Stimulated activated CD8-positive, alpha-beta memory T cell treated with anti-CD3 and anti-CD28 coated beads, Interleukin-12 subunit alpha, Interleukin-12 subunit beta, amount 100 ng/mL, for 4 hours (primary cell): ENCODE measurements at places on chromosomes 12 and 14.

GRCh38 chr12:125263385-125263784, 198.2 kb downstream of the AACS start:
- DNase-seq = no peak

DNA sequence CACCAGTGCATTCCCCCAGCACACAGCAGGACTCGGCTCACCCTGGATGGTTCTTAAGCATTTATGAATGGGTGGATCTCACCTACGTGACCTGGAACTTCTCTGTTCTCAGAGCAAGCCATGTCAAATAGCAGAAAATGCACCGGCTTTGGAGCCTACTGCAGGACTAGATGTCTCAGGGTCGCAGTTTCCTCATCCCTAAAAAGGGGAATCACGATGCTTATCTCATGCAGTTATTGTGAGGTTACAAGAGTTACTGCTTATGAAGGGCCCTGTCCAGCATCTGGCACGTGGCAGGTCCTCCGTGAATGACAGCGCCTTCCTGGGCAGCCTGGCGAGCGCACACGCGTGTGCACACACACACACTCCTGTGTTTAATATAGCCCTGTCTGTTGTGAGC, 128.5 kb downstream of the ETV6 start:
- no peak for DNase-seq

- DNase-seq = no peak
Measured at GRCh38 chr12:24840046-24840800, 108.7 kb downstream of the BCAT1 start.

GRCh38 chr14:77825895-77826519, 26.1 kb downstream of the ADCK1 start:
- DNase-seq = no peak

DNA sequence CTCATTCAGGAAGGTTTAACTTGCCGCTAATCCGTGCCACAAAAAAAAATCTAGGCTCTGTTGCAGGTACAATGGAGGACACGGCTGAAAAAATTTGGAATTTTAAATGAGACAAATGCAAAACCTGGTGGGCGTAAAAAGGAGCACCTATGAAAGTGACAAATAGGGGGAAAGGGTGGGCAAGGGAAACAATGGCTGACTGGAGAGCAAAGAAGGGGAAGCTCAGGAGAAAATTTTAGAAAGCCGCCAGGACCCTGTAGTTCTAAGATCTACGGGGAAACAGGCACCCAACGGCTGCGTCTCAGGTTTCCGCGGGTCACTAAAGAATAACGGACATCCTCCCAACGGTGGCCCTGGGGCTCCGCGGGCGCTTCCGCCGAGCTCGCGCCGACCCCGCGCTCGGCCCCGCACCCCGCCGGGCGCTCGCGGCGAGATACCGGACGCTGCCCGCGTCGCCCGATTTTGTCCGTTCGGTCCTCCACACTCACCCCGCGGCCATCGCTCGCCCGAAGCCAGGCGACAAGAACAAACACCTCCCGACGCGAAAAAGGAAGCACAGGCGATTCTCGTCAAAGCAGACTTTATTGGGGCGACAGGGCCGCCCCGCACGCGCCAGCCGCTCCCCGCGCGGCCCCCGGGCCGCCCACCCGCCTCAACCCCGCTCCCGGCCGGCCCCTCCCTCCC, 1.1 kb upstream of the YY1 start:
- no peak for DNase-seq

- peak; percentile 82 for DNase-seq
Measured at GRCh38 chr14:105180592-105181548, at the start of gene NUDT14. Gene NUDT14 (minus strand): TSS chr14:105181312. CDS start chr14:105181209, 103 bp downstream.

DNA sequence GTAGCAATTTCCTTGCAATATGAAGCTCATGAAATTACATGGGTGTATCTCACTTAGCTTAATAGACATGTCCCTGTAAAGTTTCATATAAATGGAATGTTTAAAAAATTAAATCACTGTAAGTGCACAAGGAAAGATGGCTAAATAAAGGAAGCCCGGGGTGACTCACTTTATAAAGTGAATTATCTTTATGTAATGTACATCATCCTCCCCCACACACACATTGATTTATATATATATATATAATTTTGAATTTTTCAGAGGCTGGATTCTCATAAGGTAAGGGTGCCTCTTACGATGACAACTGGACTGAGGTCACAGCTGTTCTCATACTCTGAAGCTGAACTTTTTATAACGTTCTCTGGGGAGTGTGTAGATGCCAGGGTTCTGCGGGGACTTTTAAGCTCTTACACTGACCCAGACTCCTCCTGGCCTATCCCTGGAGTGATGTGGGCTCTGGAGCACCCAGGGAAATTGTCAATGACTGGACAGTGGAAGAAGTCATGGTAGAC, 108.7 kb upstream of the HIF1A start:
- no peak for DNase-seq
